ENCODE measurements at places on chromosomes 4 and X. TPM values are rescaled to one million over a fixed set of nuclear protein-coding genes. Genes with fewer than 3 reads are reported as not detected.

- DNase-seq: no peak
Observed at GRCh38 chr4:180281724-180282123, 1961.5 kb upstream of the TENM3 start.

- no peak for DNase-seq
Observed at GRCh38 chr4:10160281-10160856, 43.8 kb upstream of the WDR1 start.

COL4A6 gene
- 0.77 TPM for total RNA-seq

- no peak for DNase-seq
Observed at GRCh38 chr4:132642016-132642817, 506.9 kb upstream of the PCDH10 start.

DNA sequence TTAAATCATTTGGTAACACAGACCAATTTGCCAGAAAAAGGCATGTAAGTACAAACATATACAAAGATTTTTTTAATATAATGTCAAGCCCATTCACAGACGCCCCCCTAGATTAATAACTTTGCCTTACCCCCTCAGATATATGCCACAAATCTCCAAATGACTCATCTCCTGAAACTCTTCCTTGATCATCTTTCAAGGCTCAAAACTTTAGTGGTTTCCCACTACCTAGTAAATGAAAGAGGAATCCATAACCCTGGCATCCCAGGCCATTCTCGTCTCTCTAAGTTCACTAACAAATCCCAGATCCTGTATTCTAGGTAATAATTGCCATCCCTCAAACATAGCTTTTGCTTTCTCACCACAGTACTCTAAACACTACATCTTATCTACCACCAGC is 61.9 kb downstream of the PRSS12 start:
- no peak for DNase-seq

MTMR8 gene
- 7.8 TPM for total RNA-seq

DNA sequence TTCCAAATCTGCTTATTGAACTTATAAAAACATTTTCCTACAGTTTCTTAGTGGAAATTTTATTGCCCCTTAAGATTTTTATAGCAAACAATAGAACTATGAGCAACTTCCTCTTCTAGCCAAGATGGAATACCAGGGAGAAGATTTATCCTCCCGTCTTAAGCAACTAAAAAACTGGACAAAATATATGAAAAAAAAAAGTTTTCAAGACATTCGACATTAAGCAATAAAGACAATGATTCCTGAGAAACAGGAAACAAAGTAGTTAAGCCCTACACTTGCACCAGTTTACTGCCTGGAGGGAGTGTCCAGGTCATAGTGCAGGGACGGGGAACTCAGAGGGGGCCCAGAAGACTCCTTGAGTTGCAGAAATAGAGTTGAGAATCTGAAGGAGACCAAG is 516.1 kb upstream of the DIPK2B start:
- no peak for DNase-seq

GRCh38 chrX:131841496-131842437 is 181.3 kb upstream of the STK26 start:
- no peak for DNase-seq

DNA sequence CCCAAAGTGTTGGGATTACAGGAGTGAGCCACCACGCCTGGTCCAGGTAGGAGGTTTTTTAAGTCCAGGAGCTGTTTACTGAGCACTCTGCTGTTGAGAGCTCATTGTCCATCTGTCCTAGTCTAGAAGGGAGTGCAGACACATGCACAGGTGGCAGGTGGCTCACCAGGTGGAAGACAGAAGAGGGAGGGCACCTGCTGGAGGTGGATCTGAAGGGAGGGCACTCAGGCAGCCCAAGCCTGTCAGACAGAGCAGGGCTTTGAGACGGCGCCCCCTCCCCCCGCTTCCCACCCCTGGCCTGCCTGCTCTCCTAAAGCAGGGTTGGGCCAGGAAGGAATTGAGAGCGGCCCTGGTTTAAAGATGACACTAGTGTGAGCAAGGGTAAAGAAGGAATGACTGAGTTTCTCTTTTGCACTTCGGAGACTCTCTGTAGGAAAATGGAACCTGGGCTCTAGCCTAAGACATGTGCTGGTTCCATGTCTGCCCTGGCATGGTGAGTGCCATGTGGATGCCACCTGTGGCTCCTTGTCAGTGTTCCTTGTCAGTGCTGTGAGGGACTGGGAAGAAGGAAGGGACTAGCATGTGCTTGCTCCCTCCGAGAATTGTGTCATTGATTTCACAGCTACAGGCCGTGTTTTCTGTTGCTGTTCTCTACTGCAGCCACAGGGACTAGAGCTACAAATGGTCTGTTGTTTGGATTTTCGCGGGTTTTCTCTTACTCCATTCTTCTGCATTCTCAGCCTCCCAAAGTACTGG is 108.6 kb downstream of the TNIP2 start:
- peak; percentile 37 for DNase-seq

GRCh38 chr4:83569987-83570386 is 34.1 kb downstream of the GPAT3 start:
- DNase-seq: no peak

DUX4 gene
- total RNA-seq: not detected

GRCh38 chrX:66912417-66912816 is 273.5 kb upstream of the EDA2R start:
- peak; percentile 26 for DNase-seq

DNA sequence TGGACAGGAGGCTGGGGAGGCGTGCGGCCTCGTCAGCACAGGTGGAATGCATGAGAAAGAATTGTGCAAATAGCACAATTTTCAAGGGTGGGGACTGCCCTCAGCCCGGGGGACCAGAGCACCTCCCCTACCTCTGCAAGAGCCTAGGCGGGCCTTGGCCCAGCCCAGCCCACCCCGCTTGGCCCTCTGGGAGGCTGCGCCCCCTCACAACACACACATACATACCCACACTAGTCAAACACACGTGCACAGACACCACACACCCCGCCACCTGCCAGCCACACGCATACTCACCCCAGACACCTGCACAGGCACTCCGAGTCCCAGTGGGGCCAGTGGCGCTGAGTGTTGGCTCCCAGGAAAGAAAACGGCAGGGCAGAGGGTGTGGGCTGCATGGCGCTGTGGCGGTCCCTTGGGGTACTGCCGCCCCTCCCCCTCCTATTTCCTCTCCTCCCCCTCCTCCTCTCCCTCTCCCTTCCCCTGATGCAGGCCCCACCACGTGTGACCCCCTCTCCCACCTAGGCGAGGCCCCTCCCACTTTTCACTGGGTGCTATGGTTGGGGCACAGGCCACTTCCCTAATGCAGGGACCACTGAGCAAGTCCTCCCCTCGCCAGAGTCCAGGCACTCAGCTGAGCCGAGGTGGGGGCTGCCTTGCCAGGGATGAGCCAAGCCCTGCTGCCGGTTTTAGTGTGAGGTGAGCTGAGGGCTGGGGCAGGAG is 84.5 kb downstream of the FAM53A start:
- no peak for DNase-seq

DNA sequence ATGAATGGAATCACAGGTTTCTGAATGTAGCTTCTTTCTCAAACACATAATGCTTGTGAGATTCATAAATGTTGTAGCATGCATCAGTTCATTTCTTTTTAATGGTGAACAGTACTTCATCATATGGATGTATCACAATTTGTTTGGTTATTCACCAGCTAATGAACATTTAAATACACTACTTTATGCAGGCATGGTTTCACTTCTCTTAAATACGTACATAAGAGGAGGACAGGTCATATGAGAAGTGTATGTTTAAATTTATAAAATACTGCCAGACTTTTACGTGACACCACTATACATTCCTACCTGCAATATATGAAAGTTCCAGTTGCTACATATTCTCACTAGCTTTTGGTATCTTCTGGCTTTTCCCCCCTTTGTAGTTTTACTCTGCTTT is 65.4 kb downstream of the ANKRD17 start:
- DNase-seq: no peak
